ENCODE measurements at places on chromosomes 11 and 22.

DNA sequence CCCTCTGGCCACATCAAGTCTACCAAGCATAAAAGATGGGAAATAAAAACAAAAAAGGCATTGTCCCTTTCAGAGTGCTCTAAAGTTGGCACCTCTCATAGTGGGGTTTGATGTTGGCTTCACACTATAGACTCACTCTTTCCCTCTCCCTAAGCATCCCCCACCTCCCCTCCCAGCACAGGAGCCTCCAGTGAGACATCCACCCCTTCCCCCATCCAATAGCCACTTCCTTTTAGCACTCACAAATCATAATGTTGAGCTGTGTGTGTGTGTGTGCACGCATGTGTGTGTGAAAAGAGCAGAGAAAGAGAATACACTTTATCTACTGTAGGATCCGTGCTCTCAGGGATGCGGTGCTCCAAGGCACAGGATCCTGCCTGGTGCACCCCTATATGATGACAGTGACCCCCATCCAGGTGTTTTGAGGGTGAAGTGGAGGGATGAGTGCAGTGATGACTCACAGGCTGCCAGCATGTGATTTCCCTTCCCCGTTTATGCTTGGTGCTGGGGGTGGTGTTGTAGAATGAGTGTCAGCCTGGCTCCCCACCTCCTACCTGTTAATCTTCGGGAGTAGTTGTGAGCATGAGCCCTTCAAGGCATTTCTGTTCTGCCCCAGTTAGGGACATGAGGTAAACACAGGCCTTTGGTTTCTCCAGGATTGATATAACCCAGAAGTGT is 235.2 kb upstream of the B3GAT1 start:
- DNase-seq = no peak

DNA sequence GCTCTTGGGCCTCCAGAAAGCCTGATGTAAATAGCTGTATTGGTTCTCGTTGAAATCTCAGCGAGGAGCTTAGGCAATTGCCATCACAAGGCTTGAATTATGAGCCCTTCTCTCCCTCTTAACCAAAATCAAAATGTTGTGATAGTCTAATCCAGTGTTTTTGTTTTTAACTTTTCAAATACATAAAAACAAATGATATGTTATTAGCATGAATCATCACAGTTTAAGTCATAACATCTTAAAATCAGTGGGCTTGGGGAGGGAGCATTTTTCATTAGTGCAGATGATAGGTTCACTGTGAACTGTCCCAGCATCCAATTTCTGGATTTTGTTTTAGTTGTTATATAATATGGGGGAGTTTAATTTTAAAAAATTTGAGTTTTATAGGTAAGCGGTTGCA is 48.9 kb upstream of the HORMAD2 start:
- DNase-seq = no peak

DNA sequence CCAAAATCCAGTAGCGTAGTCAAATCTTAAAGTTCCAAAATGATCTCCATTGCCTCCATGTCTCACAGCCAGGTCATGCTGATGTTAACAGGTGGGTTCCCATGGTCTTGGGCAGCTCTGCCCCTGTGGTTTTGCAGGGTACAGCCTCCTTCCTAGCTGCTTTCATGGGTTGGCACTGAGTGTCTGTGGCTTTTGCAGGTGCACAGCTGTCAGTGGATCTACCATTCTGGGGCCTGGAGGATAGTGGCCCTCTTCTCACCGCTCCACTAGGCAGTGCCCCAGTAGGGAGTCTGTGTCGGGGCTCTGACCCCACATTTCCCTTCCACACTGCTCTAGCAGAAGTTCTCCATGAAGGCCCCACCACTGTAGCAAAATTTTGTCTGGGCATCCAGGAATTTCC is 132.8 kb downstream of the KCNC1 start:
- no peak for DNase-seq

DNA sequence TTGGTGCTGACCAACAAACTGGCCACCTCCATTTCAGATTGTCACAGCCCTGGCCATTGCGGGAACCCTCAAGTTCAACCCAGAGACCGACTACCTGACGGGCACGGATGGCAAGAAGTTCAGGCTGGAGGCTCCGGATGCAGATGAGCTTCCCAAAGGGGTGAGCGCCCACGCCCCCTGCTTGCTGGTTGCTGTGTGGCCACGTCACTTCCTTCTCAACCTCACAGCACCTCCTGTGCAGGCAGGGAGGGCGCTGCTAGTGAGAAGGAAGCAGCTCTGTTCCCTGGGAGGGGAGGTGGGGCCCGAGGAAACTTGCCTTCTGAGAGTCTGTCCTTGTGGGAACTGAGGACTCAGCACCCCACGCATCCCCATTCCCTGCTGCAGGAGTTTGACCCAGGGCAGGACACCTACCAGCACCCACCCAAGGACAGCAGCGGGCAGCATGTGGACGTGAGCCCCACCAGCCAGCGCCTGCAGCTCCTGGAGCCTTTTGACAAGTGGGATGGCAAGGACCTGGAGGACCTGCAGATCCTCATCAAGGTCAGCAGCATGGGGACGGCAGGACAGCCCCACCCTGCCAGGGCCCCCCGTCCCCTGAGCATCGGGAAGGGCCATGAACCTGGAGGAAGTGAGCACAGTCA is 19.3 kb downstream of the POLR3H start:
- no peak for DNase-seq

DNA sequence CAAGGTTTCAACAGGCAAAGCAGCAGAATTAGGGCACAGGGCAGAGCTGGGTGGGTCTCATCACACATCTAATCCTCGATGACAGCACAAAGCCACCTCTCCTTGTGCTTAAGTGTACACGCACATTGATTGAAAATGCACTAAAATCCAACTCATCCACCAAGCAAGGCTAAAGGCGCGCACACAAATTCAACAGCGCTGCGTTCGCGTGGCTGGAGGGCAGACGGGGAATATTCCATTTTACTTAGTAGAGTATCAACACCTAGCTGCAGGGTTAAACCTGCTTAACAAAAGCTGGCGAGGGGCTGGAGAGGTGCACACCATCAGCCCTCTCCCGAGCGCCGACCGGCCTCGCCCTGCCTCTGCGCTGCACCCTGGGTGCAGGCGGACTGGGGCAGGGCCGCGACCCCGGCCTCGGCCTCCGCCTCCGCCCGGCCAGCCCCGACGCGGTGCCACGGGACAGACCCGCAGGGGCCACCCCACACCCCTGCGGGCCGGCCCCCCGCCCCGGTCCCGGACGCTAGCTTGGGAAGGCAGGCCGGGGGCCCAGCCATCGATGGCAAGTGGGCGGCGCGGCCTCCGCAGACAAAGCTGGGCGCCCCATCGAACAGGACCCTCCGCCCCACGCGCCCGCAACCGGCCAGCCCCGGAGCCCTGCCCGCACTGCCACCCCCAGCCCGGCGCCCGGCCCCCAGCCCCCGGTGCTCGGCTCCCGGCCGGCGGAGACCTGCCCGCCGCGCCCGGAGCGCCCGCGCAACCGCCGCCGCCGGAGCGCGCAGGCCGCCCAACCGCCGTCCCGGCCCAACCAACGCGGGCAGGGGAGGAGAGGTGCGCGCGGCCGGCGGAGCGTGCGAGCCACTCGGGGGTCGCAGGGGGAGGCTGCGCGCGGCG is 929 bp downstream of the PRDM10 start:
- peak; percentile 20 for DNase-seq

GRCh38 chr11:7490054-7490453 is 4.7 kb downstream of the OLFML1 start:
- DNase-seq = no peak

- no peak for DNase-seq
These were observed 577 bp upstream of the DKK3 start for GRCh38 chr11:12008790-12009616.

DNA sequence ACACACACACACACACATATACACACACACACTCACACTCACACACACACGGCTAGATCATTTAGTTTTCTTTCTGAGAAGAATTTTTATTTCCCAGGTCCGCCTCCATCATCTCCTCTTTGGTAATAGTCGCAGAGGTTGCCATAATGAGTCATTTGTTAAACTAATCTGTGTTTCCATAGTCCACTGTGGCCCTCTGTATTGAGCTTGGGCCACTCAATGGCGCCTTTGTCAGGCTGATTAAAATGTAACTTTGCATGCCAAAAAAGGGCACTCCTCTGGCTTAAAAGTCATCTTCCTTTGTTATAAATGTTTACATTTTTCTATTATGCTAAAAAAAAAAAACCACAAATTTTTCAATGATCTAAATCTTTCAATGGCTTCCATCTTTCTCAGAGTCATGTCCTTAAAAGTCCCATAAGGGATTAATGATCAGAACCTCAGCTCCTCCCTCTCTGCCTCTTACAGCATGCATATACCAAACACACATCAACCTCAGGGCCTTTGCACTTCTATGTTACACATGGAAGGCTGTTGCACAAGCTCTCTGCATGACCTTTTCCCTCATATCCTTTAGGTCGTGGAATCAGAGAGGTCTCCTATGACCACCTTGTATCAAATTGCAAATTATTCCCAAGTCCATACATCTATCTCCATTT is 35.3 kb downstream of the EHF start:
- DNase-seq = no peak

DNA sequence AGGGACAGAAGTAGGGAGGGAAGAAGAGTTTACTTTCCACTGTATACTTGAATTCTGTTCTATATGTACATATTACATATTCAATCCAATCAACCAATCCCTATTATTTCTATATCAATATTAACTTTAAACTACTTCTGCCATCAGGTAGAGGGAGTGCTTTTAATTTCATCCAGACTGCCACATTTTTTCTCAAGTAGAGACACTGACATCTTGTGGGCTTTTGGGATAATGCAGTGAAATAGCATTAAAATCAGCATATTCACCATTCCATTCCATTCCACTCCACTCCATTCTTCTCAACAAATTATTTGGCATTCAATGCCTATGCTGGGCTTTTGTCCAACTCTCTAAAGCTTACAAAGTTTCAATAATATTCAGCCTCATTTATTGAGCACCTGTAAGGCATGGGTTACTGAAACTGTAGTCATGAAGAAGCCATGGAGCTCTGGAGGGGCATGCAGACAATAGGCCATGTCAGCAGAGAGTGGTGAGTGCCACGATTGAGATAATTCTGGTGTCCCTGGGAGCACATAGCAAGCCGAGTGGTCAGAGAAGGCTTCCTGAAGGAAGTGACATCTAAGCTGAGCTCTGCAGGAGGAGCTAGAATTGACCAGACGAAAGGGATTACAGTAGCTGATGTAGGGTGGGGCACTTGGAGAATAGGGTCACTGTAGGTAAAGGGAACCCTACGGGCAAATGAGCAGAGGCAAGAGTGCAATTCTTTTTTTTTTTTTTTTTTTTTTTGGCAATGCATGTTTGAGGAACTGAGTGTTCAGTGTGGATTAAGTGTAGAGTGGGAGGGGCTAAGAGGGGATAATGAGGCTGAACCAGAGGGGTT is 12.8 kb upstream of the CLPB start:
- no peak for DNase-seq

DNA sequence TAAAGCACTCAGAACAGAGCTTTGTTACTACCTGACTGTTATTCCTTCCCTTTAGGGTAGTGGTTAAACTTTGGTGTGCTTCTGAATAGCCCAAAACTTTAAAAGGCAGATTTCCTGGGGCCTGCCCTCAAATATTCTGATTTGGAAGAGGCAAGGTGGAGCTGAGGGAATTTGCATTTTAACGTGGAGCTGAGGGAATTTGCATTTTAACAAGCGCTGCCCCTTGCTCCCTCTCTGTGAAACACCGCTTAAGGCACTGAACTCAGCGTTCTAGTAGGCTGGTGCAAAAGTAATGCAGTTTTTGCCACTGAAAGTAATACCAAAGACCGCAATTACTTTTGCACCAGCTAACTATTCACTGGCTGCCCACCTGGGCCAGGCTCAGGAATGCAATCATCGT is 35.0 kb downstream of the TPST2 start:
- no peak for DNase-seq

GRCh38 chr11:10394229-10395101 is 60.6 kb upstream of the AMPD3 start:
- DNase-seq = no peak

DNA sequence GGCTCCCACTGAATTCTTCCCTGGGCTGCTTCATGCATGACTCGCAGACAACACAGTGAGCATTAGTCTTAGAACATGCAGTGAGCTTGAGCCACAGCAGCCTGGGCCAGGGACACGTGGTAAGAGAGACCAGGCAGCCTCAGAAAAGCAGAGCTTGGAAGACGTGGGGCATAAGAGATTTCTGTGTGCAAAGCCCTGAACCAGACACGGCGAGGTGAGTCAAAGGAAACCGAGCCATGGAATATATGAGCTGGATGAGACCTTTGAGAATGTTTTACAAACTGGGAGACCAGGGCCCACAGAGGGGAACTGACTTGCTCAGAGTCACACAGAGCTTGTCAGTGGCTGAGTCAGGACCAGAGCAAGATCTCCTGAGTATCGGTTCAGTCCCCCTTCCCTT is 8.5 kb upstream of the FXYD6 start:
- no peak for DNase-seq

GRCh38 chr11:9823887-9824385 is 160.1 kb downstream of the SWAP70 start:
- no peak for DNase-seq

- peak; percentile 56 for DNase-seq
These were observed at the start of gene DGAT2 for GRCh38 chr11:75768112-75768908. TSS of gene DGAT2 (plus strand) at chr11:75768778. CDS start at chr11:75768992, 214 bp downstream.

DNA sequence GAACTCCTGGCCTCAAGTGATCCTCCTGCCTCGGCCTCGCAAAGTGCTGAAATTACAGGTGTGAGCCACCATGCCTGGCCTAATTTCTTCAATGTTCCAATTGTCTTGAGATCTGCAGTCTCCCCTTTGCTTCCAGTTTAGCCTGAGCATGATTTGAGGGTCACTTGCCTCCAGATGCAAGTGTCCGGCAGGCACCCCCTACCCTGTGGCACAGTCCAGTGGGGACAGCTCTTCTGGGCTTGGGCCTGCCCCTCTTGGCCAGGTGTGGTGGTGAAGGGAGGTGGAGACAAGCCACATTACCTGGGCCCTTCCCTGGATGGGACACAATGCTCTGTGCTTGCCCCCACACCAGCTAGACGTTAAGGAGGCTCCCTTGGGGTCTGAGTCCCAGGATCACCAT is 21.3 kb upstream of the CACNG2 start:
- DNase-seq = no peak

DNA sequence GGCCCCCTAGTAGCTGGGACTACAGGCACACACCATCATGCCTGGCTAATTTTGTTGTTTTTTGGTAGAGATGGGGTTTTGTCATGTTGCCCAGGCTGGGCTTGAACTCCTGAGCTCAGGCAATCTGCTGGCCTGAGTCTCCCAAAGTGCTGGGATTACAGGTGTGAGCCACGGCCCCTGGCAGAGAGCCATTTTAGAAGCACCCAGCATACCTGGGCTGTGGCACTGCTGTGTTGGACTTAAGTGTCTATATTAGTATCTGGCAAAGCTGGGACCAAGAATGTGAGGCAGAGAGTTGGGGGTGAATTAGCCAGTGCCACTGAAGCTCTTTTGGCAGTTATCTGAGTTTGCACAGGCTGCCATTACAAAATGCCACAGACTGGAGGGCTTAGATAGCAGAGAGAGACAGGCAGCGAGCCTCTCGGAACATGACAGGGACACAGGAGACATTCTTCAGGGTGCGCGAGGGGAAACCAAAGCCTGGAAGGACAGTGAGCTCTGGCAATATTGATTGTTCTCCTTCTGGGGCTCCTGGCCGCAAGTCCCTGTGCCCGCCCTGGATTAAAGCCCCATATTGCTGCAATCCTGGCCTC is 87.7 kb upstream of the ALX4 start:
- no peak for DNase-seq

GRCh38 chr11:27380771-27381170 is 17.8 kb upstream of the CCDC34 start:
- DNase-seq = no peak

GRCh38 chr11:6640985-6641701 is 14.5 kb downstream of the DCHS1 start:
- DNase-seq = no peak

- DNase-seq = no peak
These were observed 5.9 kb downstream of the ZNF215 start for GRCh38 chr11:6932145-6932544.
